Esophagus squamous epithelium (tissue), 5 donors: ENCODE measurements at places on chromosomes 7 and 10.

GRCh38 chr7:16975712-16976111 is 93.9 kb upstream of the AGR3 start:
- DNase-seq, result no peak

- no peak for DNase-seq
Observed at GRCh38 chr7:79854621-79855020, 280.0 kb upstream of the GNAI1 start.

- no peak for DNase-seq
Observed at GRCh38 chr7:35714407-35714806, 19.5 kb upstream of the HERPUD2 start.

GRCh38 chr7:149459540-149460452 is 1.1 kb downstream of the ZNF777 start:
- DNase-seq, result no peak

DNA sequence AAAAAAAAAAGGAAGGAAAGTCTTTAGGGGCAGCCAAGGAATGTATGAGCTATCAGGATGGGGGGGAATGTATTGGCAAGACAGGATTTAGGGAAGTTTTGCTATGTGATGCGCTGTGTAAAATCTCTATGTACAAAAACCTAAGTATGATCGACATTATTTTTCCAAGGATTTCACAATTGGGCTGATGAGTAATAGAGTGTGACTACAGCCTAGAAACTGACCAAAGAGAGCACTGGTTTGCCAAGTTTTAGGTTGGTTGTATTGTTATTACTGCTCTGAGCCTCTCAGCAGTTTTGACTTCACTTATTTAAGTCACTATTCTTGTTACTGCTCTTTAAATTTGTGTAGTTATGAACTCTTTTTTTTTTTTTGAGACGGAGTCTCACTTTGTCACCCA is 107.3 kb downstream of the NRCAM start:
- DNase-seq, result no peak

GRCh38 chr10:95920798-95921426 is 13.1 kb downstream of the CC2D2B start:
- no peak for DNase-seq

DNA sequence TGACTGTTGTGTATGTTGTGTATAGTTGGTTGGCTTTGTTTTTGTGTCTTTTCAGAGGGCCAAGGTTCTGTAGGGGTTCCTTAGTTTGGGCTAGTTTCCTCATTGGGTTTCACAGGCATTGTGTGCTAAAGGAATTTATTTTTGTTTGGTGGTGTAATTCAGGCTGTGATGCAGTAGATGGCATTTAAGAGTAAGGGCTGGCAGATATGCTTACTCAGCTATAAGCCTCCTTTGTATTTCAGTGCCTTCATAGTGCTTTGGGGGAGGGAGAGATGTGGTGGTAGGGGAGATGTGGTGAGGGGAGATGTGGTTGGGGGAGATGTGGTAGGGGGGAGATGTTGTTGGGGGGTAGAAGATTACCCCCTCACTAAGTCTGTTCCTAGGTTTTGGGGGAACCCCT is 91.7 kb downstream of the SLC25A40 start:
- DNase-seq, result no peak

DNA sequence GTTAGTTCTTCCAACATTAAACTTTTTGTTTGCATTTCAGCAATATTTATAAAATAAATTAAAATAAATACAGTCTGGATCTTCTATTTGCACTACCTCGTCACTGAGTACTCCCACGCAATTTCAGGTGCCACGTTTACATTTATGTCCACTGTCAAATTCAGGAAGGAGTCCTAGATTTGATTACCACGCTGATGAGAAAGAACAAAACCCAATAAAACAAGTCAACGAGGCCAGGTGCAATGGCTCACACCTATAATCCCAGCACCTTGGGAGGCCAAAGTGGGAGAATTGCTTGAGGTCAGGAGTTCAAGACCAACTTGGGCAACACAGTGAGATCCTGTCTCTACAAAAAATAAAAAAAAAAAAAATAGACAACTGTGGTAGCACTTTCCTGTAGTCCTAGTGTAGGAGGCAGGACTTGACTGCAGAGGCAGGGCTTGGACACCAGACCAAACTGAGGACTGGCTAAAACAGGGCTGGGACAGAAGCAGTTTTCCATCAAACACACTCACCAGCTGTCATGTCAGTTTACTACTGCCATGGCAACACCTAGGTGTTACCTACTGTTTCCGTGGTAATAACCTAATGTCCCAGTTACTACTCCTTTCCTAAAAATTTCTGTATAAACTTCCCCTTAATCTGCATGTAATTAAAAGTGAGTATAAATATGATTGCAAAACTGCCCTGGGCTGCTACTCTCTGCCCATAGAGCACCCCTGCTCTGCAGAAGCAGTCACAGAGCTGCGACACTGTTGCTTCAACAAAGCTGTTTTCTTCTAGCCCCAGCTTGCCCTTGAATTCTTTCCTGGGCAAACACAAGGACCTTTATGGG is 341.7 kb downstream of the PARD3 start:
- no peak for DNase-seq

DNA sequence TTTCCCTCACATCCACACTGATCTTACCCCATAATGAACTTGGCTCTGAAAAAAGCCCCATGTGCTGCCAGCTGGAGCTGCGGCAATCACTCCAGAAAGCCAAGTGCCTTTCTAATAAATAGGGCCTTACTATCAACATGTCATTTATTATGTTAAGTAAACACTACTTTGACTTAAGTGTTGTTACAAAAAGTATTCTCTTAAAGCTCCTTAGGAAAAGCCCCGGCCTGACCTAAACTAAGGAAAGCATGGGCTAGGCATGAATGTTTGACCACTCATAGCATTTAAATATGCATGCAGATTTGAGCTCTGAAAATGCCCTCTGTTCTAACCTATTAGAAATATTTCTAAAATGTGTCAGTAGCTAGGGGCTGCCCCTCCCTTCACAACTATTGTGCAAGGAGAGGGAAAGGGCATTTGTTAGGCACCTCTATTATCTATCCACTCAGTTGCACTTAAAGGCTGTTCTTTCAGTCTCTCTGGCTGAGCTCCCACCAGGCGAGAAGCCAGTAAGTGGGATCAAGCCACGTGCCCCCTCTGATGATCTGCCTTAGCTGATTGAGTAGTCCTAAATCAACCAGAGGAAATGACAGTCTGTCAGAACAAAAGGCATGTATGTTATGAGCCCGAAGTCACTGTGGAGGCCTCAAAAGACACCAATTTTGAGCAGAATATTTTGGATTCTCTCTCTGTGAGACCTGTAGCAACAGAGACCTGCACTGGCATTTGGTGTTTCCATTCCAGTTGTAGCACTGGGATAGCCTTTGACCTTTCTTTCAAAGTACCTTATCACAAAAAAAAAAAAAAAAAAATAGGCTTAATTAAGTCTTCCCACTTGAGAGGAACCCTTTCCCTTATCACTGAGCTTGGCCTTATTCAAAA is 77.1 kb downstream of the ITGB8 start:
- no peak for DNase-seq

DNA sequence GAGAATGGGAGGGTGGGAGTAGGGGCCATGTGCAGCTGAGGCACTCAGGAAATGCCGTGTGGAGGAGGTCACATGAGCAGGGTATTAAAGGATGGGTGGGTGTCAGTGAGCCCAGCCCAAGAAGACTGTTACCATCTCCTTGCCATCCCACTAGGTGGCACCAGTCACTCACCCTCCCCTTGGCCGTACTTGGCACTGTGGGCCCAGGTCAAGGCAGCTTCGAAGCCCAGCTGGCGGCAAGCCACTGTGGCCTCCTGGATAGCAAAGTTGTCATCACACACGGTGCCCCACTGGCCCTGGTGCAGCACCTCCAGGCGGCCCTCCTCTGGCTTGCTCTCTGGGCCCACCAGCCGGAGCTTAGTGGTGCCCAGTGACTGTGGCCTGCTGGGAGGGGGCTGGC is 5.4 kb downstream of the LOXL4 start:
- DNase-seq, result no peak

- no peak for DNase-seq
Observed at GRCh38 chr10:127872011-127872761, 20.6 kb downstream of the CLRN3 start.

DNA sequence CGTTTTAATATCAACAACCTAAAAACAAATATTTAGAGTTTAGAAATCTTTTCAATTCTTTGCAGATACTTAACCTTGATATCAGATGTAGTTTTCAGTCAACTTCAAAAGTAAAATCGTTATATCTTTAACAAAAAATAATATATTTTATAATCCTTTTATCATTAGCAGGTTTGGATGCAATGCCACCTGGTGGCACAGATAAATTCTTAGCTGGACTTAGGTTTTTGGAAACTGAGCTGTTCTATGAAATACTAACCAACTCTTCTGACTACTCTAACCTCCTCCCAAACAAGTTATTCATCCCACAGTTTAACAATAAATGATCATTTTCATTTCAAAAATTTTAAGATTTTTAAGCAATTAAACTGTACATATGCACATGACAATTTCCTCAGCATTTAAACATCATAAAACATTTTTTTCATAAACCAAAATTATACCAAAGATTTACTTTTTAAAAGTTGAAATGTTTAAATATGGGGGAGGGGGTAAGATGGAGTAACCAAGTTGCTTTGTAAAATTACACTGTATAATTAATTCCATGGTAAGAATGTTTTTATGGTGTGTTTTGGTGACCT is 56.9 kb downstream of the HIBADH start:
- no peak for DNase-seq

- DNase-seq, result no peak
Observed at GRCh38 chr7:73894733-73895551, 34.0 kb downstream of the TMEM270 start.

DNA sequence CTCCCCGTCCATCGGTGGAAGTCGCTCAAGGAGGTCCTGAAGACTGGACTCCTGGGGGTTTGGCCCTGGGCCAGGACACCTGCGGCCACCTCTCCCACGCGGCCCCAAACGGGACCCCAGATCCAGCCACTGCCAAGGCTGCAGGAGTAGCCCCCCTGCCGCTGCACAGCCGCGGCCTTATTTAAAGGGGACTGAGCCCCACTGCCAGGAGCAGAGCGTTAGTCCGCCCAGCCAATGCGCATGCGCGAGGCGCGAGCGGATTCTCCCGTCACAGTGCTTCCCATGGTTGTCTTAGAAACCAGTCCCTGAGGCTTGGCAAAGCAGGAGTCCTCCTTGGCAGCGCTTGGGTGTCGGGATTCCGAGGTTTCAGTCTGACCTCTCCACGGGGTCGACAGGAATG is 320.0 kb downstream of the ZNF716 start:
- no peak for DNase-seq

GRCh38 chr10:12042409-12042796 is 206 bp downstream of the UPF2 start:
- no peak for DNase-seq
